ENCODE measurements at places on chromosomes 7 and 10.
A peak's percentile ranks its signal among the peaks of the same experiment; 100 is the strongest.

- no peak for DNase-seq
Observed at GRCh38 chr10:71589617-71590551, 129.7 kb downstream of the C10orf105 start.

DNA sequence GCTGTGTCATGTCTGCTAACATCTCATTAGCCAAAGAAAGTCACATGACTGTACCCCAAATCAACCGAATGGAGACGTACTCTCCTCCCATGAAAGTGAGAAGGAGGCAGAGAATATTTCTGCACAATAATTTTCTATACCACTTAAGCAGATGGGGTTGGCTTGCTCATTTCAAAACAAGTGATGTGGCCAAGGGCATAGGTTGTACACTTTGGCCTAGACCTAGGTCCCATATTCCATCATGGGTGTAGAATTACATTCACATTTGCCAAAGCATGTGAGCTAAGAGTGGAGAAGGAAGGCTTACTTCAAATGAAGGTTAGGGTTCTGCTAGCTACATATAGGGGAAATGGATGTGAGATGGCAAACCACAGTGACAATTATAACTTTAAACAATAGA is 83.0 kb downstream of the ZNF365 start:
- DNase-seq = no peak

- DNase-seq = no peak
Observed at GRCh38 chr10:73867871-73868631, 6.3 kb downstream of the CAMK2G start.

DNA sequence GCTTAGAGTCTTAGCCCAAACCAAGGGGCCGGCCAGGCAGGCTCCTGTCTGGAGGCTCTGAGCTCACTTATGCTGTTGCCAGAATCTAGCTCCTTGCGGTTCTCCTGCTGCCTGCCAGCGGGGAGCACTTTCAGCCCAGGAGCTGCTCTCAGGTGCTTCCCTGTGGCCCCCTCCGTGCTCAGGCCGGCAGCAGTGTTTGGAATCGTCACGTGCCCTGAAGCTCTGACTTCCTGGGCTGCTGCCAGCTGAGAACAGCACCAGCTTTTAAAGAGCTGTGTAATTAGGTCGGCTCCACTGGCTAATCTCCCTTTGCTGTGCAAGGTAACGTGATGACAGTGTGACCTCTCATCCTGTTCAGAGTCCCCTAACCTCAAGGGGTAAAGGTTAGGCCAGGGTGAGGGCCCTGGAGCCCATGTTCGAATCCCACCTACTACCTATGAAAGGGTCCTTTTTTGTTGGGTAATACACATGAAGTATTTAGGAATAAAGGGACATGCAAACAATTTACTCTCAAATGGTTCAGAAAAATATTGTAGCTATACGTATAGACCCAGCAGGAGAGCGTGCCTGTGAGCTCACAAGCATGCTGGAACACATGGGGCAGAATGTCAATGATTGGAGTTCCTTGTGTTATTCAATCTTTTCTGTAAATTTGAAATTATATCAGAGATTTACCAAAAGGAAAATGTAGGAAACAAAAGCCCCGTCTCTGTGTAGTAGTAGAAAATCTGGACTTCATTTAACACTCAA is 16.6 kb downstream of the ZNF862 start:
- DNase-seq = peak; percentile 64

DNA sequence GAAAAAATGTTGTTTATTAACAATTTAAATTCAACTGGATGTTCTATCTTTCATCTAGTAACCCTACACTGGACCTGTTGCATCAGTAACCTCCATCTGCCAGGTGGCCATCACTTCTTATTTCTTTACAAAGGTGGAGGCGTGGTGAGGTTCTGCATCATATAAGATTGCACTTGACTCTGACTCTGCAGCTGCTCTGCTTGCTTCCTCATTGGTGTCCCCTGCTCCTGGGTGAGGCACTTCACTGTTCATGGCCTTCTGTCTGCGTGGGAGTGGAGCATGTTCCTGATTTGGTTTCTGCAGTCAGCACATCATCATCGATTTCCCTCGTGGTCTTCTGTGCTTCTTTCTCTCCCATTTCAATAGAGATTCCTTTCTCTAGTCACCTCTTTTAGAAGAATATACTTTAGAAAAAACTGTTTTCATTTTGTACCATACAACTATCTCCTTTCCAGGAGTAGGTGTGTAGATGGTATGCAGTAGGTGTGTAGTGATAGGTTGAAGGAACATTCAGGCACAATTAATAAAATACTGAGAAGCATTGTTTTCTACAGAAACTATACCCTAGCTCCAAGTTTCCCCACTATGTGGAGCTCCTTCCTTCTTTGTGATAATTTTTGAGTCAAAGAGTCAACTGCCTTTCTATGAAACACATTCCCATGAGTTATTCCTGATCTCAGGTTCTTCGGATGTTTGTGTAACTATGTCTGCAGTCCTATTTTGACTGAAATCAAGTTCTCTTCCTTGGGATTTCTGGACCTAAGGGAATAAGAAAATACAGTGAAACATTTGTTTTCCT is 231.7 kb upstream of the CNTNAP2 start:
- DNase-seq = no peak

DNA sequence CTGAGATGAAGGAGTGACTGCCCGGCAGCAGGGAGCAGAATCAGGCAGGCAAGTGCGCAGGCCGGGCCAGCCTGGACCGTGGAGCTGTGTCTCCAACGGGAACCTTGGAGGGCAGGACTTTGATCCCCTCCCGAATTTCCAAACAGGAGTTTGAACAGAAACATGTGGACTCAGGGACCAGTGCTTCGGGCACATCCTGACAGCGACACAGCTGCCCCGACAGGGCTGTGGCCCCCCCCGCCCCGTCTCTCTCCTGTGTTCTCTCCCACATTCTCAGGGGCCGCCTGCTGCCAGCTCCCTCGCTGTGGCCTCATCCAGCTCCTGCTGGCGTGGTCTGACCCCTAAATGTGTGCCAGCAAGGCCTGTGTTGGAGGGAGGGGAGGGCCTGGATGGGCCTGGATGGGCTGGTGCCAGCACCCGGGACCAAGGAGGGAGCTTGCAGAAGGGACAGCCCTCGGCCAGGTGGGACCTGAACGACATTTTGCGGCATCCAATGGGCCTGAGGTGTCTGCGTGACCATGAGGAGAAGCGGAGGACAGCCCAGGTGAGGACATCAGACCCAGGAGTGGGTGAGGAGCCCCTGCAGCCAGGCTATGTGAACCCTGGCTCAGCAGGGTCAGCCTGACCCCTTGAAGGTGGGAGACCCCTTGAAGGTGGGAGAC is 222.9 kb downstream of the DNAJB6 start:
- no peak for DNase-seq

DNA sequence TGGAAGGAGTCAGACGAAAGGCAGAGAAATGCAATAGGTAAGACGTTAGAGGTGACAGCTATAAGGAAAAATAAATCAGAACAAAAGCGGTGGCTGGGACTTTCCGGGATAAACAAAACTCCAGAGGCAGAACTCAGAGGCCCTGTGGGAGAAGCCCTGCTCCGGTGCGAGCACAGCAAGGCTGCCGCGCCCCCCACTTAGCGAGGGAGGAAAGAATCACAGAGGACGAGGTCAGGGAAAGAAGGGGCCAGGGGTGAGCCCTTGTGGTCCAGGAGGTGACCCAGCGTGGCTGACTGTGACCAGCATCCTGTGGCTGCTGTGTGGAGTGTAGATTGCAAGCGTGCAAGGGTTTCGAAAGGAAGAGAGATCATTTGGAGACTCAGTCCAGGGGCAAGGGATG is 591.8 kb upstream of the ADARB2 start:
- DNase-seq = no peak

DNA sequence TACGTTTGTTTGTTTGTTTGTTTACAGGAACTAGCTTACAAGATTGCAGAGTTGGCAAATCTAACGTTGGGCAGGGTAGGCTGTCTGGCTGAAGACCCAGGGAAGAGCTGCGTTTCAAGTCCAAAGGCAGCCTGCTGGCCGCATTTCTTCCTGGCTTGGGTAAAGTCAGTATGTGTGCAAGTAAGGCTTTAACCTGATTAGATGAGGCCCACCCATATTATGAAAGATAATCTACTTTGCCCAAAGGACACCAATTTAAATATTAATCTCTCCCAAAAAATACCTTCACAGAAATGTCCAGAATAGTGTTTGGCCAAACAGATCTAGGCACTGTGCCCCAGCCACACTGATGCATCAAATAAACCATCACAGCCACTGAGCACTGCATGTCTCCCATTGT is 228.9 kb upstream of the HABP2 start:
- no peak for DNase-seq

All from AG08396 (cell line).